ENCODE measurements at places on chromosomes 12 and 14.

DNA sequence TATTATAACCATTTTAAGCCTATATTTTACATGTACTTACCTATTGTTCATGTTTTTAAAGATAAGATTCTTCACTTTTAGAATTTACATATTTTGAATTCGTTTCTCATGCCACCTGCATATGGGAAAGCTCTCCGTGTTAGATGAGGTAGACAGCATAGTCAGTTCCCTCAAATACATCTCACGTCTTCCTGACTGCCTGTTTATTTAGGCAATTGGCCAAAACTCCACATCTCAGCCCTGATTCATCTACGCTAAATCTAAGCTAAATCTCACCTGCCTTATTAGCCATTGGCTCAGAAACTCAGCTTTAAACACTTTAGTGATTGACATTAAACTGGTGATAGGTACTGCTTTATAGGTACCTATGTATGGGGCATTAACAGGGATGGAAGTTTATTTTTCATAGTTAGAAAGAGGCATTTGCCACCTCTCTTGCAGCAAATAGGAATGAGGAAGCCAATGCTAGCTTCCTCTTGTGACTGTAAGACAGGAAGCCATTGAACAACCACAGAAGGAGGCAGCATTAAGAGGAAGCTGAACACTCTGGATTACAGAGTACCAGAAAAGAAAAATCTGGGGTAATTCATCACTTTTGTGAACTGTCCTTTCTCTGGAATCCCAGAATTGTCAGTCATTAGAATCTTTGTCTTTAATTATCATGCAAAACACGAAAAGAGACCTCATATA, 111.9 kb downstream of the LRFN5 start:
- DNase-seq: no peak

DNA sequence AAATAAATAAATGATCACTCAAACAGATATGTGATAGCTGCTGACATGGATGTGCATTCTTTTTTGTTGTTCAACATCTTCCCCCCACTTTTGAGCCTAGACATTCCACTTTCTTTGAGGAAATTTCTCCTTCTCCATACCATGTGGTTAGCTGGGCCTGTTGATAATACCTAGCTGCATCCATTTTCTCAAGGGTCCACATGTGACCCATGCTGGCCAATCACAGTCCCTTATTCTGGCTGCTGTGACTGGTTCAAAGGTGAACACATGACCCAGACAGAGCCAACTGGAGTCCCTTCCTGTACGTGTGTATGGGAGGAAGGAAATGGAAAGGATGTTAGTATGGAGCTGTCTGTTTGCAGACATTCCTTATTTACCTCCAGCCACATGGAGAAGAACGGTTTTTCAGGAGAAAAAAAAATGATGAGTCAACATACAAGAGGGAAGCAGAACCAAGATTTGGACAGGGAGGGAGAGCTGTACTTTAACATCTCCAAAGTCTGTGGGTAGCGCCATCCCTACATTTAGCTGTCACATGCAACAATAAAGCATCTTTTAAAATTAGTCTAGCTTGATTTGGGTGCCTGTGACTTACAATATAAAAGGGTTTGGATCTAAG, 391.7 kb upstream of the TBX3 start:
- no peak for DNase-seq

DNA sequence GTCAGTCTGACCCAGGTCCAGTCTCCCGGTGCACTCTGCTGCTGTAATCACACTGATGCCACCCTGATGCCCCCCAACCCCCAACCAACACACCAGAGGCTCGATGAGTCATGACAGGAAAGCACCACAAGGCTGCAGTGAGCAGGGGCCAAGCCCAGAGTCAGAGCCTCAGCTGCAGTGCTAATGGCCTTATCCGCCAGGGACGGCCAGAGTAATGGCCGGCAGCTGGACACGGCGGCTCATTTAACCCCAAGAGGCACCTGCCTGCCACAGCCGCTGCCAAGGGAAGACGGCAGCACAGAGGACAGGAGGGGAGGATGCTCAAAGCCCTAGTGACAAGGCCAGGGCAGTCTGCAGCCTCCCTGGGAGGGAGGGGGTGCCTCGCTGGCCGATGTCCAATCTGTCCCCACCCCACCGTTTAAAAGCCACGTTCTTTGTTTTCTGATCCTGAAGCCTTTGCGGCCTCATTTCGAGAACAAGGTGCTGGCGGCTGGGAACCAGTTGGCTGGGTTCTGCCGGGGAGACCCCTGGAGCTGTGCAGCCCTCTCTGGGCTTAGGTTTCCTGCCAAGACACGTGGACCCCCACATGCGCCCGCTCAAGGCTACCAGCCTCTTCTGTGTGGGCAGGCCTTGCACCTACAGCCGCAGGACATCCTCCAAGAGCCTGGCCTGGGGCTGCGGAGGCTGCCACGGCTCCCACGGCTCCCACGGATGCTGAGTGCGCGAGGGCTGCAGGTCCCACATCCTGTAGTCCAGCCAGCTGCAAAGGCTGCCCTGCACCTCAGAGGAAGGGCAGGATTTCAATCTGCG, 13.1 kb downstream of the CCDC85C start:
- peak; percentile 71 for DNase-seq

GRCh38 chr14:71648725-71649124, 283.5 kb upstream of the RGS6 start:
- DNase-seq: no peak

GRCh38 chr12:45336762-45337596, 121.1 kb downstream of the ANO6 start:
- DNase-seq: peak; percentile 83

DNA sequence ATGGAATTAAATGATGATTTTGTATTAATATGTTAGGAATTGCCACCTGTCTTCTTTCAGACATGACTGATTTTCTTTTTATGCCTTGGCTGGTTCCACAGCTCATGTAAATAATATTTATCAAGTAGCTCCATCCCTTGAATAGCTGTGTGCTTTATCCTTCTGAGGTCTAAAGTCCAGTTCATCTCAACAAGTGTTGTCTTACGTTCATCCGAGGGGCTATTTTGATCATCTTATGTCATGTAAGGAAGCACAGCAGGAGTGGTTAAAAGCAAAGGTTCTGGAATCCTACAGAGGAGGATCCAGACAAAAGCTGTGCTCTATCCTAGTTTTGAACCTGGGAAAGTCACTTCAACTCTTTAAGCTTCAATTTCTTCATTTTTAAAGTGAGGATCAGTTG, 123.7 kb upstream of the ATP2B1 start:
- no peak for DNase-seq

- DNase-seq: no peak
Observed at GRCh38 chr14:92698393-92698792, 50.0 kb downstream of the LGMN start.

GRCh38 chr12:66092559-66093269, 37.8 kb downstream of the LLPH start:
- DNase-seq: peak; percentile 12

GRCh38 chr14:40371011-40371410, 938.8 kb upstream of the FBXO33 start:
- DNase-seq: no peak

All from RPMI7951 (cell line).